ENCODE measurements at places on chromosomes 6 and 20.

DNA sequence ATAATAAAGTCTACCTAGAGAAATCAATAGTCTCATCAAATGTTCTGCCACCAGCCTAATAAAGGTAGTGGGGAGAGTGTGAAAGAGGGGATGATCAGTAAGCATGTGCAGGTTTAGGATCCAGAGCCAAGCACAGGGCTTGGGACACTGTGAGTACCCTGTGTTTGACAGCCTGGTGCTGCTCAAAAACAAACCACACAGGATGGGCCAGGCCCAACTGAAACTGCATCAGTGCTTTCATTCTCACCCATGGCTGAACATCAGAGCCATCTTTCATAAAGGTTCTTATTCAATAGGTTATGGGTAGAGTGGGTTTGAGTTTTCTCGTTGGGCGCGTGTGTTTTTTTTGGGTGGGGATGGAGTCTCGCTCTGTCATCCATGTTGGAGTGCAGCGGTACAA is 87.3 kb upstream of the NHSL1 start:
- DNase-seq = no peak

GRCh38 chr20:44001667-44002596 is 87.3 kb downstream of the TOX2 start:
- no peak for DNase-seq

DNA sequence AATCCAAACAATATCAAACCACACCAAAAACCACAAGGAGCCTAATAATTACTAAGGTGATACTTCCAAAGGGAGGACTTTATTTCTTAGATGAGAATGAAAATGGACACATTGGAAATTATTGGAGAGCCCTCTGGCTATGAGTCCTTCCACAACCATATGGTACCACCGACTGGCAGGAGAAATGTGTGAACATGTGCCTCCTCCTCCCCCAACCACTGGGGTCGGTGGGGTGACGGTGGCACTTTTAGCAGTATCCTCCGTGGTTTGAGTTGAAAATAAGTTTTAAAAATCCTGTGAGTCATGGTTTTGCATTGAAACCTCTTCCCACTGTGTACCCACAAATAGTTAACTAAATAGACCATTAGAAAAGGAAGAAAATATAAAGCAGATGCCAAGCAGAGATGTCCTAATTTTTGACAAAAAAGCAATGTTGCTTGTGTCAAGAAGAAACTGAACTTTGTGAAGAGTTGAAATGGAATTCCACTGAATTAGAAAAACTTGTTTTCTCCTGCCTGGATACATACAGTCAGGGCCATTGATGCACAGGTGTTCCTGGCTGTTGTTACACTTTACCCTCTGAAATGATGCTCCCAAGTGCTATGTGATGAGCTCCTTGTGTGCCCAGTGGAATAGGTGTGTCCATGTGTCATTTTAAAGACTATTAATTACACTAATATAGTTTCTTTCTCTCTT is 3.2 kb downstream of the EDN1 start:
- no peak for DNase-seq

GRCh38 chr6:108742041-108742440 is 106.2 kb upstream of the ARMC2 start:
- DNase-seq = no peak

DNA sequence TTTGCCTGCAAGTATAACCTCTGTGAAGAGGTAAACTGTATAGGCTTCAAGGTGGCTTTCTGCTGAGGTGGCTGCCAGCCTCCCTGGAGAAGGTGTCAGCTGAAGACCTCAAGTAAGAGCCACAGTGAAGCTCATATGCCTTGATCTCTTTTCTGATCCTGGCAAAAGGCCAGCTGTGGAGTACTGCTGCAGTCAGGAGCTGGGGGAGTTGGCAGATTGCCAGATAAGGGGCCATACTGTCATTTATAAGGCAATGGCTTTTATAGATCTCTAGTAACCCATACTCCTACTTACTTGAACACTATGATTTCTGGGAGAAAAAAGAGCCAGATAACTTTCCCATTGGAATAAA is 8.8 kb upstream of the CEP85L start:
- DNase-seq = no peak

GRCh38 chr6:87212596-87212995 is 57.2 kb downstream of the ZNF292 start:
- DNase-seq = no peak

DNA sequence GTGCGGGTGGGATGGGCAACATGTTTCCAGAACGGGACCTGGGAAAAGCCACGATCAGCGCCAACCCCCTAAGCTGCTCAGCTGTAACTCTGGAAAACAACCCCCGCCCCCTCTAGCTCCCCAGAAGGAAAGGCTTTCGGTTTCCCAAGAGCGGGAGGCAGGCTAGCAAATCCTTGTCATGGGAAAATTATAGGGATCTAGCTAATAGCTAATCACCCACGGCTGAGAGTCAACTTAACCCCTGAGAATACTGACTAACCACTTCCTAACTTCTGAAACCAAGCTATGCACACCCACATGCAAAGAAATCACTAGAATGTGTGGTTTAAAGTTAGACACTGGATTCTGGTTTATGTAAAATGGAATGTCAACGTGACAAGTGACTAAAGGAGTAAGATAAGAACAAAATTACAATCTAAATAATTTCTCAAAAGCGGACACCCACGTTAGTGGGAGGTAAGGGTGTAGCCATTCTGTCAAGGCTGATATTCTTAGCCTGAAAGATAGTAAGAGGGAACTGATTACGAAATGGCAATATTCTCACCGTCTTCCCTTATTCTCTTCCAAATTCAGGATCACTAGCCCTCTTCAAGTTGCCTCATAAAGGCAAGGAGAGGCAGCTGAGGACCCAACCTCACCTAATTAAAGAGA is 20.1 kb downstream of the JAG1 start:
- DNase-seq = no peak

GRCh38 chr20:11118802-11119380 is 445.1 kb upstream of the JAG1 start:
- no peak for DNase-seq

All from SW480 (cell line).